ENCODE measurements at places on chromosomes 16 and 17.
A peak's percentile ranks its signal among the peaks of the same experiment; 100 is the strongest.

DNA sequence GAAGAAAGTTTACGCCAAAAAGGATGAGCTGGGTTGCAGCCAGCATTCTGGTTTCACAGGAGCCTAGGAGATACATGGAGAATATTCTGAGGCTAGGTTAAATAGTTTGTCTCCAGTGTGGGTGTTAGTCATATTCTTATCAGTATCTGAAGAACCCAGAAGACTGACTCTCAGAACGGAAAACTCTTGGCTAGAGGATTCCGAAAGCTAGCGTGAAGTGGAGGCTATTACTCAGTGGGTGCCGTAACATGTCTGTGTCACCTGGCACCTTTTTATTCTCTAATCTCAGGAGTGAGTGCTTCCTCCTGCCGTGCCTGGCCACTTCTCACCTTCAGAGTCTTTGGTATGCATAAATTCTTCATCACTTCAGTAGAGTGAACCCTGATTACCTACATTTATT is 199.5 kb downstream of the WWOX start:
- no peak for DNase-seq

DNA sequence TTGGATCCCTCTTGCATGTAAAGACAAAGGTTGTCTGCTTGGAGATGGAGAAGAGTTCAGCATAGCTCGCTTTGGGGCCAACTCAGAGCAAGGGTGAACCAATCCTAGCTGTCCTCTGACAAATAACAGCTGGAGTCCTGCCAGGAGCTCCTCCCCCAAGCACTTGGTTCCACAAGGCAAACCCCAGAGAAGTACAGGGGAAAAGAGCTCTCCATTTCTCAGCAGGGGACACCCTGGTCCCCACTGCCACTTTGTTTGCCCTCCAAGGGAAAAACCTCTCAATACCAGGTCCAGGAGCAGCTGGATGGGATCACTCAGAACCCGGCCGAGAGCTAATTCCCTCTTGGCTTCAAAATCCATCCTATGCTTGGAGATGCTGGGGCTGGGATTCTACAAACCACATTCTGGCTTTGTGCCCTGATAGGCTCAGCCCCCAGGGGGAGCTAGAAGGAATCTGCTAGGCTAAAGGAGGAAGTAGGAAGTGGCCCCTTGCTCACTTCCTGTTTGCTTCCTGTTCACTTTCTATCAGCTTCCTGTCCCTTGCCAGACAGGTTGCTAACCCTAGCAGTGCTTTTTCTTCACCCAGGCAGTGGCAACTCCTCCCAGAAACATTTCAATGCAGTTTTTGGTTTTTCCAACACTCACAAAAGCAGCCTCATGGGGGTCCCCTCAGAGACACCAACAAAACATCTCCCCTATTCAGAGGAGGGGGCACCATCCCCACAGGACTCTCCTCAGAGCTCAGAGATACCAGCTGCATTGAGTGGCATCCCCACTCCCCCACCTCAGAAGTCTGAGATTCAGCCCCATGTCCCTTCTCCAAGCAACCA is 30.7 kb downstream of the CDRT4 start:
- DNase-seq = no peak

GRCh38 chr17:76184290-76184689 is 43.2 kb upstream of the FOXJ1 start:
- no peak for DNase-seq

DNA sequence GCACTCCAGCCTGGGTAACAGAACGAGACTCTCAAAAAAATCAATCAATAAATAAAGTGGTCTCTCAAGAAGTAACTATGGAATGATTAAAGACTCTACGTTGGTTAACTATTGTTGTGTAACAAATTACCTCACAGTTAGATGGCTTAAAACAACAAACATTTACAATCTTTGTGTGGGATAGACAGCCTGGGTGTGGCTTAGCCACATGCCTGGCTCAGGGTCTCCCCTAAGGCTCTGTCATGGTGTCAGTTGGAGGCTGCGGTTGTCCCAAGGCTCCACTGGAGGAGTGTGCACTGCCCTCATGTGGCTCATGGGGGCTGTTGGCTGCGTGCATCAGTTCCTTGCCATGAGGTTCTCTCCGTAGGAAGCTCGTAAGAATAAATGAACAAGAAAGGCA is 294.5 kb downstream of the SNX29 start:
- DNase-seq = no peak

GRCh38 chr17:1735834-1736347 is 6.8 kb upstream of the SERPINF2 start:
- DNase-seq = no peak

DNA sequence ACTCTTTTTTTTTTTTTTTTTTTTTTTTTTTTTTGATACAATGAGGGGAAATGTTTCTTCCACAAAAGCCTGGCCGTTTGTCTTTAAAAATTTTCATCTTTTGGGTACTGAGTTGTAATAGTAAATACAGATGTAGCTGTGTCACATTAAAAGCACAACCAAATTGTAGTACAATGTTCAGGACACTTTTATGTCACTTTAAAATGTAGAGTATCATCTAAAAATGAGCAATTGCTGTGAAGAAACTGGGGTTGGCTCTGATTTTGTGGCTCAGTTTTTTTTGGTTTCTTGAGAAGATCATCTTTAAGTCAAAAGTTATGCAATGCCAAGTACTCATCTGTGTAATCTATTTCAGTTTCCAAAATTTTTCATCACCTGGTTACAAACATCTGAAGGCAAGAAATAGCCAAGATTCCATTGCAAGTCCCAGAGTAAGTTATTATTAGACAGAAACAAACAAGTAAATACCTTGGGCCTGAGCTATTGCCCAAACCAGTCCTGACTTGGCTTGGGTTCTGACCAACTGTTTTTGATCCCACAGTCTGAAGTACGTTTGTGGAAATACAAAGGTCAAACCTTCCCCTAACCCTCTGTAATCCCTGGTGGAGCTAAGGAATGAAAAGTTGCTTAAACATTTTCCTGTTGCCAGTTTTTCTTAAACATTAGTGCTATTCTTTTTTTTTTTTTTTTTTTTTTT is 717.2 kb downstream of the WWOX start:
- peak; percentile 91 for DNase-seq
